B cell (primary cell): ENCODE measurements at places on chromosomes 11 and 22.
A peak's percentile ranks its signal among the peaks of the same experiment; 100 is the strongest.

DNA sequence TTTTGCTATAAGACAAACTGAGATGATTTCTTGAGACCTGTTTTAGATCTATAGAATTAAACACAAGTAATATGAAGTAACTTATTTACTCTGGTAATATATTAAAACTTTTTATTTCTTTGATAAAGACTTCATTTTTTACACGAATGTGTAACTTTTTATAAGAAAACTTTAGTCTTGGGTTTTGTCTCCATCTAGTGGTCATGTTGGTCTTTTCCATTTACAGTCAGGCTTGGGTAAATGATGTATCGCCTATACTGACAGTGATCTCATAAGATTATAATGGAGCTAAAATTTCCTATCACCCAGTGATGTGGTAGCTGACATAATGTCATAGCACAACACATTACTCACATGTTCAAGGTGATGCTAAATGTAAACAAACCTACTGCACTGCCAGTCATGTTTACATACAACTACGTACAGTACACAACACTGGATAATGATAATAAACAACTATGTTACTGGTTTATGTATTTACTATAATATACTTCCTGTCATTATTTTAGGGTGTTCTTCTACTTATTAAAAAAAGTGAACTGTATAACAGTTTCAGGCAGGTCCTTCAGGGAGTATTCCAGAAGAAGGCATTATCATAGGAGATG is 7.5 kb upstream of the C11orf97 start:
- DNase-seq: peak; percentile 64

GRCh38 chr11:134501406-134502152 is 89.5 kb upstream of the B3GAT1 start:
- no peak for DNase-seq

DNA sequence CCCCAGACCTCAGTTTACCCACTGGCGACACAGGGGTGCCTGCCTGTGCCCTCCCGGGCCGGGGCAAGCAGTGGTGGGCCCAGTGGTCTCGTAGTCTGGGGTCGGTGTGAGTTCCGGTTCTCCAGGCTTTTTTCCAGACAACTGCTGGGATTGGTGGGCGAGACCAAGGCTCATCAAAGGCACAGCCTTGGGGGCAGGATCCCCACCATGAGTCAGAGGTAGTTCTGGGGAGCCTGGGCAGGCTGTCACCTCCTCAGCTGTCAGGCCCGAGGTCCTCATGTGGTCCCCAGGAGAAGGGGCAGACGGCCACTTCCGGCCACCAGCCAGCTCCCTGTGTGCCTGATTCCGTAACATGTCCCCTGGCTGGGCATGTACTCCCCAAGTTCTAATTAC is 827 bp upstream of the MUC2 start:
- DNase-seq: no peak

GRCh38 chr11:73410627-73411026 is 34.4 kb downstream of the RELT start:
- DNase-seq: no peak

GRCh38 chr11:24478718-24479117 is 18.1 kb upstream of the LUZP2 start:
- no peak for DNase-seq

GRCh38 chr11:18324381-18324780 is 2.0 kb downstream of the GTF2H1 start:
- peak; percentile 41 for DNase-seq

- DNase-seq: no peak
Observed at GRCh38 chr11:78244546-78245255, 56.0 kb downstream of the USP35 start.

DNA sequence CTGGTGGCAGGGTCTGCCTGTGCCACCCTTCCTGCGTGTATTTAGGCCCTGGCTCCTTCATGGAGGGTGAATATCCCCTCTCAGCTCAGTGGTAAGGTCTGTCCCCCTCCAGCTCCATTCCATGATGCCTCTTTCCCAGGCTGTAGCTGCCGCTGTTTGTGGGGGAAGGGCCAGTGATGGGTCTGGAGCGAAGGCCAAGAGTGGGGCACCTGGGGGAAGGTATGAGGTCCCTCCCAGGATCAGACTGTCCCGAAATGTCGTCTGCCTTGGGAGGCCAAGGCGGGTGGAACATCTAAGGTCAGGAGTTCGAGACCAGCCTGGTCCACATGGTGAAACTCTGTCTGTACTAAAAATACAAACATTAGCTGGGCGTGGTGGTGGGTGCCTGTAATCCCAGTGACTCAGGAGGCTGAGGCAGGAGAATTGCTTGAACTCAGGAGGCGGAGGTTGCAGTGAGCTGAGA is 1.1 kb downstream of the CD151 start:
- DNase-seq: no peak

GRCh38 chr22:20429254-20430100 is 8.1 kb downstream of the SCARF2 start:
- peak; percentile 88 for DNase-seq

GRCh38 chr11:71173709-71174108 is 78.7 kb downstream of the SHANK2 start:
- no peak for DNase-seq

- DNase-seq: no peak
Observed at GRCh38 chr11:88886796-88887195, 179.0 kb downstream of the GRM5 start.

- no peak for DNase-seq
Observed at GRCh38 chr11:112339566-112339965, 78.9 kb upstream of the PLET1 start.

DNA sequence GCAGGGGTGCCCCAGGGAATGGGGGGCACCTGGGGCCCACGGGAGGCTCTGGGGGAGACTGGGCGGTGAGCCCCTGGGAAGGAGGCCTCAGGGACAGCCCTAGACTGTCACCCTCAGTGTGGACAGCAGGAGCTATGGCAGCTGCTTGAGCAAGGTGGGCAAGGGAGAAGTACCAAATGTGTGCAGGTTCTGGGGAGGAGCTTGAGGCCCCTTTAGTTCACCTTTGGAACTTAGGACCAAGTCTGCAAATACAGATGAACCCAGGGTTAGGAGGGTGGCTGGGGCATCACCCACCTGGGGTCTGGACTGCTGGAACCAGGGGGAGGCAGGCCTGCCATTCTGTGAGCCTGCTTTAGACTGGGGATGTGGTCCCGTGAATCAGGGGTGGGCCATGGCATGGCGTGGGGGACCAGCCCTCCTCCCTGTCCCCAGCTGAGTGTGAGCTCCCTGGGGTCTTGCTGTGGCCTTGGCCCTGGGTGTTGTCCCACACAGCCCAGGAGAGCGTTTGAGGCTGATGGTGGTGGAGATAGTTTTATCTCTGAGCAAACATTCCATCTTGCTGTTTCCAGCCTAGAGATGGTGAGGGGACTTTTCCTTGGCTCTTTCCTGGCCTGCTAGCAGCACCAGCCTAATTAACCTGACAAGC is 122.3 kb downstream of the KCNQ1 start:
- no peak for DNase-seq

- DNase-seq: no peak
Observed at GRCh38 chr11:45646275-45646927, 19.0 kb downstream of the CHST1 start.

- DNase-seq: no peak
Observed at GRCh38 chr11:82176365-82176764, 557.3 kb downstream of the FAM181B start.

DNA sequence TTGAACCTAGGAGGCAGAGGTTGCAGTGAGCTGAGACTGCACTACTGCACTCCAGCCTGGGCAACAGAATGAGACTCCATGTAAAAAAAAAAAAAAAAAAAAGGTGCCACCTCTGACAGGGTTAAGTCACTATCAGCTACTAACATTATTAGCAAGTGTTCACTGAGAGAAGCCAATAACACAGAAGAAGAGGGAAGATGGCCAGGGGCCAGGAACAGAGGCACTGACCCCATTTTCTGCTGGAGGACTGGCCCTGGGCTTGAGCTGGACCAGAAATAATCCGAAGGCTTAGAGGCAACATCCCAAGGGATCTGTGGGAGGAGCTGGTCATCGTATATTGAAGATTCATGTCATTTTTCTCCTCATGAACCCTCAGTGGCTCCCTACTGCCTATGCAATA is 5.0 kb downstream of the SLC5A1 start:
- DNase-seq: no peak

GRCh38 chr11:118899706-118900360 is 16.1 kb downstream of the CXCR5 start:
- DNase-seq: no peak

- no peak for DNase-seq
Observed at GRCh38 chr11:59144096-59144495, 1.4 kb downstream of the FAM111A start.

DNA sequence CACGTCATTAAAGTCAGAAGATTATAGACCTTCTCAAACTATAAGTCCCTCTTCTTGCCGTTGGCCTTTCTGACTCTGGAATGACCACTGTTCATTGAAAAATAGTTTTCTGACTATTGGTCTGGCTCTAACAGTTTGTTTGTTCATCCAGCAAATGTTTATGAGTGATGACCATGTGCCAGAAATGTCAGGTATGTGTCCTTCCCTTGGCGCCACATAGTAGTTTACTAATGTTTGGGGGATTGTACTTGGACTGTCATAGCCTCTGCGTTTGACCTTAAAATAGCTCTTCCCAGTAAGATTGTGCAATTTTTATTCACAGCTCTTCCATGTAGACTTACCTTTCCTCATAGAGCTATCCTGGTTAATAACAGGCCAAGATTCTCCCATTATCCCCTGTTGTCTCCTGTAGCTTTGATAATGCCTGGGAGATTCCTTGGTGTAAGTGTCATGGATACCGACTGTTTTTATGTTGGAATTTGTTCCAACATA is 13.7 kb downstream of the MCAM start:
- no peak for DNase-seq

- peak; percentile 84 for DNase-seq
Observed at GRCh38 chr22:20456064-20456721, 18.6 kb upstream of the SCARF2 start.

- DNase-seq: no peak
Observed at GRCh38 chr11:44863231-44863630, 87.5 kb downstream of the TP53I11 start.

GRCh38 chr11:113408887-113409286 is 21.3 kb downstream of the ANKK1 start:
- DNase-seq: no peak

DNA sequence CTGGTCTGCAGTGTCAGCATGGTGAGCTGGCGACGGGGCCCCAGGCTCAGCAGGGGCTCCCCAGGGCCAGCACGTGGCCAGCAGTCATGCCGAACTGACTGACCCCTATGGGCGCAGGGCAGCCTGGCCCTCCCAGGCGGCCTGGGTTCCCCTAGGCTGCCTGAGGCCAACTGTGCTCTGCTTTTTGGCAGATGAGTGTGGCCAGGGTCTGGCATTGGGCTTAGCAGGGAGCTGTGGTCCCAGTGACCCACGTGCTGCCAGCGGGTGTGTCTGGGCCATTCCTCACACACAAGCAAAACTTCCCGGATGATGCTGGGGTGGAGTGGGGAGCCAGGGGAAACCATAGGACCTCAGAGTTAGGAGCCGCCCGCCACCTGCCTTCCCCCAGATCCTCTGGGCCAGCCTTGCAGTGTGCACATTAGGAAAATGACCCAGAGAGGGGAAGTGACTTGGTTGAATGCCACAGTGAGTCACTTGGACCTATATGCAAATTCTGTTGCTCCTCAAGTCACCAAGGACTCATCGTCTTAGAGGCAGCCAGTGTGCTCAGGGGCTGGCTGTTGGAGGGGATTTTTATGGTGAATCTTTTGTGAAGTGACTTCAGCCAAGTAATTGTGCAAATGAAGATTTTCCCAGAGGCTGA is 6.5 kb downstream of the ADORA2A start:
- peak; percentile 90 for DNase-seq

DNA sequence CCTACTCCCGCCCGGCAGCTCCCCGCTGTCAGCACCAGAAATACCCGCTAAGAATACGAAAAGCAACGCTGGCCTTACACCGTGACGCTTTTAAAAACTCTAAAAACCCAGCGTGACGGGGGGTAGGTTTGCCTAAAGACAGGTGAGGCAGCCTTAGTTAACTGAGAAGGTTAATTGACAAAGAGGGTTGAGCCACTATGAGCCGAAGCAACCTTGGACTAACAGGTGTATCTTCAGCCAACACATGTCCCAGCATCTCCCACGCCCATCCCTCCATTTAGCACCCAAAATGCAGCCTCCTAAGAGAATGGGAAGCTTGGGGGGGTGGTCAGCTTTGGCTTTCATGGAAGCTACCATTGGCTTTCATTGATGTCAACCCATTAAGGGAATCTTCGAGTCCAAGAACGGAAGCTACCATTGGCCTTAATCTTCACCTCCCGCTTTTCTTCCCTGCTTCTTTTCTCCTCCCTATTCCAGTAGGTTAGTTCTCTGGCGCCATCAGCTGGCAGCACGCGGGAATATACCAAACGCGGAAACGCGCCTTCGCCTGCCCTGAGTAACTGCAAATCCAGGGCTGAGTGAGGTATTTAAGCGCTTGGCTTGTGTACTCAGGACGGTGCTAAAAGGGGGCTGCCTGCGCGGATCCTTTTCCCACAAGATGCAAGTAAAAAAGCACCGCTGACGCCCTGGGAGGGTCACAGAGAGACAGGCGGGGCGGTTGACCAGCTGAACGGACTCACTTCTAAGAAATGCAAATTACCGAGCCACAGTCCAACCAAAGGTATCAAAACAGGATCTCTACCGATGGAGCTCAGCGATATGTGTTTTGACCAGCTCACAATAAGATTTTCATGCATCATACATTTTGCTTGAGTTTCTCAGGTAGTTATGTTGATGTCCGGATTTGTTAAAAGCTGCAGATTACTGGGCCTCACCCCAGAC is 38.5 kb upstream of the GLYATL1 start:
- DNase-seq: peak; percentile 45

DNA sequence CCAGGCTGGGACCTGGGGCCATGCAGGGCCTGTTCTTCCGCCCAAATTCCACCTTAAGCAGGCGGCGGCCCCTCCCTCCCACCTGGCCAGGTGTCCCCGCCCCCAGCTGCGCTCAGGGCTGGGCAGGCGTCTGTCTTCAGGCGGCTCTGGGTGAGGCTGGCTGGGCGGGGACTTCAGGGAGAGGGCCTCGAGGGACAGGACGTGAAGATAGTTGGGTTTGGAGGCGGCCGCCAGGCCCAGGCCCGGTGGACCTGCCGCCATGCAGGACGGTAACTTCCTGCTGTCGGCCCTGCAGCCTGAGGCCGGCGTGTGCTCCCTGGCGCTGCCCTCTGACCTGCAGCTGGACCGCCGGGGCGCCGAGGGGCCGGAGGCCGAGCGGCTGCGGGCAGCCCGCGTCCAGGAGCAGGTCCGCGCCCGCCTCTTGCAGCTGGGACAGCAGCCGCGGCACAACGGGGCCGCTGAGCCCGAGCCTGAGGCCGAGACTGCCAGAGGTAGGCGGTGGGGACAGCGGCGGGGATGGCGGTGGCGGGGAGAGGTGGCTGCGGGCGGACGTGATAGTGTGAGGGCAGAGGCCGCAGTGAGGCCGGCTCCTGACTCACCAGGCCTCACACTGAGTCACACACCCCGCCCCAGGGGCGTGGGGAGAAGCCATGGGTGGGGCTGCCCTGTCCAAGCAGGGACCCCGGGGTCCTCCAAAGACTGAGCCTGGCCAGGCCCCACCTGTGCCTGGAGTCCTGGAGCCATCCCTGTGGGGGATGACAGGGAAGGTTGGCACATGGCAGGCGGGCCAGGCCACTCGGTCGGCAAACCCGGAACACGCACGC is at the start of gene PKP3:
TSS of gene PKP3 (plus strand) at position 176 of the 824 bp plus-strand sequence. CDS start at position 260, 84 bp downstream.
- DNase-seq: no peak

DNA sequence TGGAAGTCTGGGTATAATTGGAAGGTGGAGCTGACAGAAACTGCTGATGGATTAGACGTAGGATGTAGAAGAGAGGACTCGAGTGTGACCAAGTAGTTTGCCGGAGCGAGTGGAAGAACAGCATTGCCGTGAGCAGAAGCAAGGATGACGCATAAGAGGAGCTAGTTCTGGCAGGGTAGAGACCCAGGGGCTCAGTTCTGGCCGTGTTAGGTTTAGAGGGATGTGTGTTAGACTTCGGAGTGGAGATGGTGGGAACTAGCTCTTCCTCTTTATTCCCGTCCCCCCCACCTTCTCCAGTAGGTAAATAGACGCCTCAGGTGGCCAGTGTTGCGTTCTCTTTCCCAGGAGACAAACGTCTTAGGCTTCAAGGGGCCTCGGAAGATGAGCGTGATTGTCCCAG is 19.1 kb downstream of the TUB start:
- DNase-seq: no peak
